Suppressor macrophage (primary cell): ENCODE measurements at places on chromosomes 4 and X.
A peak's percentile ranks its signal among the peaks of the same experiment; 100 is the strongest.

- DNase-seq = peak; percentile 58
These were observed 1.2 kb downstream of the BCOR start for GRCh38 chrX:40096395-40097091.

- no peak for DNase-seq
These were observed 155.3 kb upstream of the EDNRA start for GRCh38 chr4:147325571-147325981.

- no peak for DNase-seq
These were observed 59.0 kb downstream of the REELD1 start for GRCh38 chr4:146273204-146273901.

DNA sequence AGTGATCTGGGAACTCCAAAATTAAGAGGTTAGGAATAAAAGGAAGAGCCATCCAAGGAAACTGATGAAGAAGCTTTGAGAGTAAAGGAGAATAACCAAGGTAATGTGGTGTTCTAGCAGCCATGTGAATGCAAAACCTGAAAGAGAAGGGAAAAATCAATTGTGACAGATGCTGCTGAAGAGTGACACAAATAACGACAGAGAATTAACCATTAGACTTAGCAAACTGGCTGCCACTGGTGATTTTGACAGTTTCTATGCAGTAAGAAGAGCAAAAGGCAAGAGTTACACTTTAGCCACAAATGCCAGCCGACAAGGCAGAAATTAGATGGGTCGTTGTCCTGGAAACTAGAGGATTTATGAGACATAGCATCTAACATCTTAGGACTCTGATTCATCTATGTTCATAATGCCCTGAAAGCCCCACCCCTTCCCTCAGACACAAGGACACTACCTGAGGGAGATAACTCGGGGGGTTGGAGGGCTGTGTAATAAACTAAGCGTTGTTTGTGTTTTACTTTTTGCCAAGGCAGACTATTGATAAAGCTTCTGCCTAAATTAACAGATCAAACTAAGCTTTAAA lies 13.0 kb upstream of the TMEM144 start:
- DNase-seq = no peak

DNA sequence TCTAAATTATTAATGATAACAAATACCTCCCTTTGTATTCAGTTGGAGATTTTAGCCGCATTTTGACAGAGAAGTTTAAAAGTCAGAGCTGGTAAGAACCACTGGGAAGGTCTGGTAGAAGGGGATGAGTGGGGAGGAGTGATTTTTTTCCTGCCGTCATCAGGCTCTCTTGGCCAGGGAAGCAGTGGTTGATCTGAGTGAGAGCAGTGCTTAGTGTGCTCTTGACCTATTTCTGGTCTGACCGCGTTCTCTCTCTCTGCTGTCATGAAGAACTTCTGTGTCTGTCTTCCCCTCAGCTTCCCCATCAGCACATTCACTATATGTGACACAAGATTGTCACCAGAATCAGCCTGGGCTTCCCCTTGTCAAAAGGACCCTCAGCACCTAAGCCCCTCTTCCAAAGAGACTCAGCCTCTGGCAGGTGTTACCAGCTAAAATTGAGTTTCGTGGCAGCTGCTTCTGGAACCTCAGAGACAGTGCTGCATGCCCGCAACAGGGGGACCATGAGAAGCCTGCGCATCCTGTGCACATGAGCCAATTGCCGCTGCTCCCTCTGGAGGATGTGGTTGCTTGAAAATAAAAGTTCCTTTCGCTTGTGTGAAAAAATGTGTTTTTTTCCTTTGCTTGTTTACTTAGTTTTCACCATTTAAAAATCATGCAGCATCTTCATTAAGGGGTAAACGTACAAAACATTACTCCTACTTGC lies 268.9 kb downstream of the C4orf33 start:
- no peak for DNase-seq

DNA sequence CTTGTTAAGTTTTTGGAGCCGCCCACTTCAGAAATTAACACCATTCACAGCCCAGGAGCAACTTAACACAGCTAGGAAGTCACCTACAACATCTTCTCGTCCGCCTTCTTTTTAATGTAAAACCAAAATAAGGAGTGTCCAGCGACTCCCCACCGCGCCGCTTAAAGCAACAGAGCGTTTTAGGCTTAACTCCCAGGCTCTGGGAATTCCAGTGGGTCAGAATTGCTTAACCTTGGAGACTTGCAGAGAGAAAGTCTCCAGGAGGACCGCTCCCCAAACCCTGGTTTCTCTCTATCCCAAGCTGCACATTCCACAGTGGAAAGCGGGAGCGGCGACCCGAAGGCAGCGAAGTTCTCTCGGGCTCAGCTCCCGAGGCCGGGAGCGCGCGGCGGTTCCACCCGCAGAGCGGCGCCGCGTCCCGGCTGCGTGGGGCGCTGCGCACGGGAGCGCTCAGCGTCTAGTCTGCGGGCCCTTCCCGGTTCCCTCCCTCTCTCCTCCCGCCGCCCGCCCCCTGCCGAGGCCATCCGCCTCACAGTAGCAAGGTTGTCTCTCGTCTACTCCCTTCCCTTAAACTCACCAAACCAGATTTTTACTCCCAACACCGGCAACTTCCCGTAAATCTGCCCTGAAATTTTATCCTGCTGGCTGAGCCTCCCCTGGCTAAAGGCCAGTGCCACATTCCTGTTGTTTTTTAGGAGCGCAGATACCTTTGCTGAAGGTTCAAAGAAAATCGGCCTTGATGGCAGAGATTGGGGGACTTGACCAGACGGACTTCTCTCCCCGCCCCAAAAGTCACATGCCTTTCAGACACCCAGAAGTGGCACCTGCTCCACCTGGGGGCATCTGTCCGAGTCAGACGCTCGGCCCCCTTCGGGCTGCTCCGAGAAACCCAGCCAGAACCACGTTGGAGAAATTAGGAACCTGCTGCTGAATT lies at the start of gene RBM47:
TSS of gene RBM47 (minus strand) at position 464 of the 934 bp plus-strand sequence. CDS start 190,971 bp downstream, outside the sequence.
- DNase-seq = peak; percentile 91

DNA sequence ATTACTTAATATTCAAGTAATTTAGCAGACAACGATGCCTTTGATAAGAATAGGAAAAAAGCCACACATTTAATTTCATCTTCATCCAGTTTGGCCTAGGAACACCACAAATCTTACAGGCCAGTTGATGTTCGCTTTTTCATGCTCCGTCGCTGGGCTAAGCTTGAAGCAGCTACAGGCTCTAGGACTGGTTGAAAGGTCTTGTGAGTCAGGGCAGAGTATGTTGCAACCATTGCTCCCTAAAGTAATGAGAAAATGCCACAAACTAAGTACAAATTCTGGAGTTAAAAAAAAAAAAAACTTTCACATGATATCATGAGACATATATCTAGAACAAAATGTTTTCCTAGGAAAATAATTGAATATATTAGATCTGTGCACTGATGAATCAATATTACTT lies 123.8 kb downstream of the RPS6KA6 start:
- DNase-seq = peak; percentile 23

GRCh38 chrX:68944211-68944610 lies 115.4 kb downstream of the EFNB1 start:
- no peak for DNase-seq

DNA sequence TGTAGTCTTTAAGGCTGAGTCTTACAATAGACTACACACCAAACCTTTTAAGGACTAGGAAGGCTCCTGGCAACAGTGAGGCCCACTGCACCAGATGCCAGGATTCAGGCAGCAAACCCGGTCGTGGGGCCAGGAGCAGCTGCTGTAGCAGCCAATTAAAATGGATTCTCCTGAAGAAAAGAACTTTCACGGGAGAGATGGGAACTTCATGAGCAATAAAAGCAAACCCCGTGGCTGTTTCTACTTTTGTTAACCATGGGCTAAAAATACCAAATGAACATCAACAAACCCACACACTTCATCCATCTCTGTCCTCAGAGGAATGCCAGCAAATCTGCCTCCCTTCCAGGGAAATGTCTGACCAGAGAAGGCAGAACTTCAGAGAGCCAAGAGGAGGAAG lies 101.4 kb downstream of the BTC start:
- DNase-seq = no peak

- DNase-seq = no peak
These were observed 122.1 kb downstream of the TBL1X start for GRCh38 chrX:9586992-9587392.

DNA sequence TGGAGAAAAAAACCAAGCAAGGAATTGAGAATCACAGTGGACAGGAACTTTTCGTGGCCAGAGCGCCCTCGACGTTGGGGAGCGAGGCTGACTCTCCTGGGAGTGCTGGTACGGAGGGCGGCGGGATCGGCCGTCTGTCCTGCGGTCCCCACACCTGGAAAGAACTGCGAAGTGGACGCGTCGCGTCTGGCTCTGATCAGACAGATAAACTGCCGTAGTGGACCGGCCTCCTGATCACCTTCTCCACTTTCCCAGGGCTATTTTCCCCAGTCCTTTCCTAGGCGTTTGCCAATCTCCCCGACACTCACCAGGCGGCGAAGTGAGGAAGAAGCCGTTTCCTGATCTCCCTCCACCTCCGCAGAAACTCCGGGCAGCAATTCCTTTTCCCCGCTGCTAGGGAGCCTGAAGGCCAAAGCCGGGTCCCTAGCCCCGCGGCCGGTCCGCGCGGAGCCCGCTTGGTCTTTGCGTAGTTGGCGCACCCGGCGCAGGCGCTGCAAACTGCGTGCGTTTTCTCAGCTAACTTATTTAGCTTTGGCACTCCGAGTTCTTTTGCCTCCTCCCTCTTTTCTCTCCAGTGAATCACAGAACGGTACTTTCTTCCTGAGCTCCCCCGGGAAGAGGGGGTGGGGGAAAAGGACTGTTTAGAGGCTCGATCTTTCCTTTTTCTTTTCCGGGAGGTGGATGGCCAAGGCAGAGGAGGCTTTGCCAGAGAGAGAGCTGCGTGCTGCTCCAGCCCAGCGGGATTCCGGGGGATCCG lies at the start of gene ARSJ:
TSS of gene ARSJ (minus strand) at position 500 of the 757 bp plus-strand sequence. CDS start 813 bp downstream, outside the sequence.
- peak; percentile 28 for DNase-seq
